ENCODE measurements at places on chromosomes 2 and 18.

DNA sequence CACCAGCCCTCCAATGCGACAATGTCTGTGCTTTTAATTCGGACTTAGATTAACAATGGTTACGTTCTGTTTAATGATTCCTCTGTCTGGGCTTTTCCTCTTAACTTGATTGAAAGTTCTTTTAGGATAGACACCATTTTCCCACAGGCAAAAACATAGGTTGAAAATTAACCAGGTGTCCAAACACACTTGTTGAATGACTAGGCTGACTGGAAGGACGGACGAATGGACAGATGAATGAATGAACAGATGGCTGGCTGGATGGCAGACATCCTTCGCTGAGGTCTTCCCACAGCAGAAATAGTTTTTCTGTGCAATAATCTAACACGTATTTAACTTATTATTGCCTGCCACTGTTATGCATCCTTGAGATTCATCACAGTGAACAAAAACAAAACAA, 298.8 kb downstream of the SRBD1 start:
- DNase-seq, result no peak

DNA sequence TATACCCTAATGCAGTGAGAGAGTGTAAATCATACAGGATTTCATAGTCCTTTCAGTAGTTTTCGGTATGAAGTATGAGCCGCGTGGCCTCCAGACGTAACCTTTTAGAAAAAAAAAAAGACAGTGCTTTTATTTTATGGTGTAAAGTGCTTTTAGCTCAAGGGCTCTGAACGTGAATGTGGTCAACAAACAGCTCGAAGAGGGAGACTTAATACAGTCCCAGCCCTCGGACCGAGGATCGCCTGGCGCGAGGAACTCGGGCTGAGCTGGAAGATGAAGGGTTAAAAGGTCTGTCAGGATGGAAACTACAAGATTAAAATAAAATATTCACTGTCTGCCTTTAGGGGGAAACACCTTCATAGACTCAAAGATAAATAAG, 4.0 kb upstream of the BCL11A start:
- DNase-seq, result no peak

DNA sequence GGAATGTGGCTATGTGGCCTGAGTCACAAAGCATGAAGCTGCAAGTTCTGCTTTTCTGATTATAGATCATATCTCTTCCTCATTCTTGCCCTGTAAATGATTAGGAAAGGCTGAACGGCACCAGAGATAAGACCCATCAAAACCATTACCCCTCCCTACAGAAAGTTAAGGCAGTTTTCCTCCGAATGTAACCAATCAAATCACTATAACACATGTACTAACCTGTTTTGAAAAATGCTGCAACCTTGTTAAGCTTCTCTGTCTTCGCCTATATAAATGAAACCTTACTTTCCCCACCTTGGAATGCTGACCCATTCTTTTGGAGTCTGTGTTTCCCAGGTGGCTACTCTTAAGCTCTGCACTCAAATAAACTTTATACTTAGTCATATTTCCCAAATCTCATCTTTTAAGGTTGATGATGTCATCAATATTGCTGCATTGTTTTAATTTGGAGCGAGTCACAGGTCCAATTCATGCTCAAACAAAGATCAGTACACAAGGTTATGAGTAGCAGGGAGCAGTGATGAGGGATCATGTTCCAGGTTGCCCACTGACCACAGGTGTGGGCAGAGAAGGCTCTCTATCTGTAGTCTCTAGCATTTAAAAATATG, 662.3 kb downstream of the IRS1 start:
- peak; percentile 31 for DNase-seq

GRCh38 chr2:113213061-113213930, 39.5 kb downstream of the PSD4 start:
- DNase-seq, result no peak

GRCh38 chr2:167784084-167784425, 463.3 kb downstream of the STK39 start:
- no peak for DNase-seq

DNA sequence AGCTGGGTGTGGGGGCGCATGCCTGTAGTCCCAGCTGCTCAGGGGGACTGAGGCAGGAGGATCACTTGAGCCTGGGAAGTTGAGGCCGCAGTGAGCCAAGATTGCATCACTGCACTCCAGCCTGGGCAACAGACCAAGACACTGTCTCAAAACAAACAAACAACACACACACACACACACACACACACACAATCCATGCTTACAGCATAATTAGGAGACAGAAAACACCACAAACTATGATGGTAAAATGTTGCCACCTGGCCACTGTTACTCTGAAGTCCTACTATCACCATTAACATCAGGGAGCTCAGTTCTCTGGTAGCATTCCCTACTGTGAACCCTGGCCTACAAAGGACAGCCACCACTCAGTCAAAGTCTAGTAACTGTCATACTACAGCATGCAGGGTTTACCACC, 18.3 kb downstream of the DNPEP start:
- DNase-seq, result peak; percentile 84

DNA sequence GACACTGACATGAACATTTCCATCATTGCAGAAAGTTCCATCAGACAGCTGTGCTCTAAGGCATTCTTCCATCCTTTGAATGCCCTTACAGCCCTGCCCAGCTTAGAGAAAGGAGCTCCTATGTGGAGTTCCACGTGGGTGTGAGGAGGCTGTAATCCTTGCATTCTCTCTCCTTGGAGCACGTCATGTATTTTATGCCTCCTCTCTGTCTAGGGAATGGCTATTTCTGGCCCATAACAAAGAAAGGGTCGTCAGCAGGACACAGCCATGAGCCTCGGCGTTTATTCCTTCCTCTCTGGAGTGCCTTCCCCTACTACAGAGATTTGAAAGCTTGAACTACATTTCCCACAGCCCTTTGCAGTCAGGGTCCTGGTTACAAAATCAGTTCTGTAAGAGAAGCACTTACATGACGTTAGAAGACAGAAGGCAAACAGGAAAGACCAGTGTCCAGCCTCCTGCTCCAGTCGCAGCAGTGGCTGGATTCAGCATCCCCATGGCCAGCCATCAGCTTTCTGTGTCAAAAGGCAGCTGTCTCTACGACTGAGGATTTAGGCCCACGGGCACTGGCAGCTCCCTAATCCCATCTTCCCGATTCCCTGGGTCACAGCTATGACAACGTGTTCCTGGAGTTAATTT, 234.9 kb downstream of the TFCP2L1 start:
- no peak for DNase-seq

DNA sequence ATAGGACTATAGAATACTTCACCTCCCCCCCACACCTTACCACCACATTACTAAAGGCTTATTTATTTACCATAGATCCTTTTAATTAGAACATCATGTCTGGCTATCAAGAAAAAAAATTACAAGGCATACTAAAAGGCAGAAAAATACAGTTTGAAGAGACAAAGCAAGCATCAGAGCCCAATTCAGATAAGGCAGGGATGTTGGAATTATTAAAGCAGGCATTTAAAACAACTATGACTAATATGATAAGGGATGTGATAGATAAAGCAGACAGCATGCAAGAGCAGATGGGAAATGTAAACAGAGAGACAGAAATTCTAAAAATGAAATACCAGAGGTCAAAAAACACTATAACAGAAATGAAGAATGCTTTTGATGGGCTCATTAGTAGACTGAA, 55.4 kb upstream of the SMIM21 start:
- no peak for DNase-seq

GRCh38 chr2:224894356-224894755, 147.9 kb downstream of the DOCK10 start:
- DNase-seq, result no peak

DNA sequence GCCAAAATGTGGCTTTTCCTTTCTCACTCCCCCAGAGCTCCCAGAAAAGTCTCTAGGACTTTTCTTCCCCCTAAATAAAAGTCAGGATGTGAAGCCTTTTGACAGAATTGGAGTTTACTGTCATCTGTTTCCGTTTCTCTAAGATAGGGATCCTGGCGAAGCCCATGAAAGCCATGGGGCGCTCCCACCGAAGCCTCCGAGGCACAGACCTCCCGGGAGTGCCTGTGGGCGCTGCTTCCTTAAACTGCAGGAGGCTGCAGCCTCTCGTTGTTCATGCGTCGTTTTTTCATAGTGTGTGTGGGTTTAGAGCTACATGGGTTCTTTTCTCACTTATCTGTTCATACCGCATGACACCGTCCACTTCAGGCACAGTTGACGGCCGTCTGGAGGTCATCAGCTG, 56.8 kb downstream of the ASAP2 start:
- DNase-seq, result no peak

DNA sequence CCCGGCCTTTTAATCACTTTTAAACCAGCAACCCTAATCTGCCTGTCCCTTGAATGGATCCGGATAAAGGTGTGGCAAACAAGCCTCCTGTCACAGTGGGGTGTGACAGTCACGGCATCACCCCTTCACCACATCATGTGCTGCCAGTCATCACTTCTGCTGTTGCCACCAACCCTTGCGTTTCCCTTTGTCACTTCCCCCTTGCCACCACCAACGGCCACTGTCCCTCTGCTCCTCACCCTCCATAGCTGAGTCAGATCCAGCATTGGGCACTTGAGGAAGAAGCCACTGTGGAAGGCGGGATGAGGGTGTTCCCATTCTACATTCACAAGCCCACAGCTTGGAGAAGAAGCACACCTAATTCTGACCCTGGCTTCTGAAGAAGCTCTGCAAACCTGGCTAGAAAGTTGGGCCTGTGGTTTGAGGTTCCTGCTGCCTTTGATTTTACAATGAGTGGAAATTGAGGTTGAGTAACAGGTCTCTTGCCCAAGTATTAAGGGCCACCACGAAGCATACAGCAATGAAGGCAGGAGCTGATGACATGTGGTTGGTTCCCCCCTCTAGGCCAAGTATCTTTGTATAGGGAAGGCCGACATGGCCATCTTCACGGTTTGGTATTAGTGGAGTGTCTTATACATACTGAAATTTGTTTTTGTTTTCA, 22.9 kb upstream of the DARS1 start:
- no peak for DNase-seq

GRCh38 chr2:238104691-238105371, 4.7 kb downstream of the ESPNL start:
- no peak for DNase-seq

GRCh38 chr2:177908182-177908581, 164.4 kb downstream of the PDE11A start:
- no peak for DNase-seq

DNA sequence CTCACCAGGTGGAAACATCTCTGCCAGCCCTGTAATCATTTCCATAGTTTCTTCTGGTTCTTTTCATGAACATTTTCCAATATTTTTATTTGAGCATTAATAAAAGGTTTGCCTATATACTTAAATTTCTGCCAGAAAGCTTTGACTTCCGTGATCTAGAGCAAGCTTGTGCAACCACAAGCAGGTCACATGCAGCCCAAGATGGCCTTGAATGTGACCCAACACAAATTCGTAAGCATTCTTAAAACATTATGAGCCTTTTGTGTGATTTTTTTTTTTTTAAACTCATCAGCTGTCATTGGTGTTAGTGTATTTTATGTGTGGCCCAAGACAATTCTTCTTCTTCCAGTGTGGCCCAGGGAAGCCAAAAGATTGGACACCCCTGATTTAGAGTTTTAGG, 51.6 kb downstream of the NEDD4L start:
- no peak for DNase-seq

DNA sequence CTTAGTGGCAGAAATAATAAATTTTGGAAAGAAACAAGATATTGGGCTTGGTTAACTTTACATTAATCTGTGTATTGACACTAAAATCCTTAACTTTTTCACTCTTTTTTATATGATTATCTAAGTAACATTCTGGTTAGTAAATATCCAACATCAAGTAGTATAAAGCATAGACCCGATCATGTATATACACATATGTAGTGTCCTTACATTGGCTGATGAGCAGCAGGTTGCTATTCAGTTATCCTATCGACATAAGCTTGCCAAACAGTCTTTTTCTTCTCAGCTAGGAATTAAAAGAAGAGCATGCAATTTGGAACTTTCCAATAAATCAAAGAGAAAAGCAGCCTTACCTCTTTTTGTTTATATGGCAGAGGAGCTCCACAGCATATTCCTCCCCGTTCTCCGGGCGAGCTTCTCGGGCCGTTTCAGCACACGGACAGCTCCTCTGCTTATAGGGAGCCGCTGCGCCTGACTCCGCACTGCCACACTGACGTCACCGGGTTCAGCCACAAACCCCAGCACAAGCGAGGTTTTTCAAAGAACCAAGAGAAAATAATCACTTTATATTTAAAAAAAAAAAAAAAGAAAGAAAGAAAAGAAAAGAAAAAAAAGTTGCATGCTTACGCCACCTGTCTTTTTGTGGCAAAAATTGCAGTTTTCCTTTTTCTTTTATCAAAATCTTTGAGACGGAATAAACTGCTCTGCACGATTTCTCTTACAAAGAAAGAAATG, at the start of gene SCG2:
TSS of gene SCG2 (minus strand) at position 430 of the 735 bp plus-strand sequence. CDS start 3,079 bp downstream, outside the sequence.
- peak; percentile 95 for DNase-seq

DNA sequence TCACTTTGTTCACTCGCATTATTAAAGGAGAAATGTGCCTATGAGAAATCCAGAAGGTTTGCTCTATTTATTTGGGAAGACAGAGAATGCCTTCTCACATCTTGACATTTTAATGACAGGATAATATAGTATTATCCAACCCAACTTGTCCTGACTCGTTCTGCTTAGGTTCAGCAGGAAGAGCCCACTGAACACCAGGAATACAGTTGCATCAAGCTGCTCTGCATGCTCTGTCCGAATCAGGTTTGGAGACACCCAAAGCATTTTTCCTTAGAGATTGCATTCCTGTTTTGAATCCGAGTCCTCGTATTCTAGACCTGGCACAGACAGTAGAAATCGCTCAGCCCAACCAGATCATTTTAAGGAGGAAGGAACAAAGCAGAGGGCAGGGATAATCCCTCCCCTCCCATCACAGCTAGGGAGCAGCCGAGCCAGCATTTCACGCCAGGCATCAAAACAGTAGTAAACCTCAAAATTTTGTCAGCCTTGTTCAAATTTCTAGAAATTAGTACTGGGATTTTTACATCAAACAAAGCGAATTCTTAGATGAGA, 837.4 kb upstream of the ID2 start:
- DNase-seq, result no peak

- DNase-seq, result peak; percentile 48
These were observed 118.1 kb downstream of the MSH2 start for GRCh38 chr2:47520825-47521665.

GRCh38 chr2:71895320-71896161, 252.1 kb downstream of the CYP26B1 start:
- DNase-seq, result no peak

GRCh38 chr2:237604391-237604790, 13.9 kb upstream of the RAB17 start:
- no peak for DNase-seq

GRCh38 chr2:216765761-216766262, 70.5 kb upstream of the IGFBP5 start:
- no peak for DNase-seq

- DNase-seq, result no peak
These were observed 88.4 kb upstream of the DNER start for GRCh38 chr2:229802785-229803184.
